Osteocyte (in vitro differentiated cells): ENCODE measurements at places on chromosomes 12 and 14. TPM values are rescaled to one million over a fixed set of nuclear protein-coding genes. Genes with fewer than 3 reads are reported as not detected.

DNA sequence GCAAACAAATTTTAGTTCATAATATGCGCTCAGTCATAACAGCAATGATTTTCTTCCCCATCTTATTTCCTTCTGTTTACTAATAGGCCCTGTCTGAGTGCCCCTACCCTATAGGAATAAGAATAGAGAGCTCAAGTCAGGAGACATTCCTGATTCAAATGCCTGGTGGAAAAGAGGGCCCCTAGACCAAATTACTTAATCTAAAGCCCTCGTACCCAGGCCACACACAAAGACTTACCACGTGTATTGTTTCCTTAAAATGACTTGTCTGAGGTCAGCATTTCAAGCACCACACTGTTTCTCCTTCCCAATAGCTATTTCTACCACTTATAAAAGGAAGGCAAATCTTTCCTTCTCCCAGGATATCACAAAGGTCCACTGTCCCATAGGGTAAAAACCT lies 314.9 kb upstream of the TMTC1 start:
- no peaks in the 10 kb centered on the region for H3K4me1 ChIP-seq
- H3K36me3 ChIP-seq: peaks cover 1% of the 10 kb centered on the region

DNA sequence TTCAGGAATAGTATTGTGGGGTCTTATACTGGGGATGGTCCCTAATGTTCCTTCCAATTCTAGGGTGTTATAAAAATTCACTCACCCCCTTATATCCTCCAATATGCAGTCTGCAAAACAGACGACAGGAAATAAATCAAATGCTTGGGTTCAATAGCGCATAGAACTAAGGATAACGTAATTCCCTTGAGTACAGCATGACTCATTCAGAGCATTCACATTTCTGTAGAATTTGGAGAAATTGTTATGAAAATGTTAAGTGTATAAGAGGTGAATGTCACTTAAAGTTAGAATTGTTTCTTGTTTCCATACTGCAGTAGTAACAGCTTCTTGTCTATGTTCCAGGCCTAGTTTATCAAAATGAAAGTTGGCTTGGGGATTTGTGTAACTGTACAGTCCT lies 271.4 kb downstream of the RPS29 start:
- H3K36me3 ChIP-seq: no peaks in the 10 kb centered on the region
- no peak overlapping the region for H3K4me3 ChIP-seq
- peaks cover 3% of the 10 kb centered on the region for H3K27me3 ChIP-seq
- no peak for DNase-seq
- H3K4me1 ChIP-seq: no peaks in the 10 kb centered on the region

- no peak for DNase-seq
- H3K4me3 ChIP-seq: no peak overlapping the region
- H3K4me1 ChIP-seq: peaks cover 4% of the 10 kb centered on the region
- no peak overlapping the region for H3K27ac ChIP-seq
- peaks cover 6% of the 10 kb centered on the region for H3K36me3 ChIP-seq
- H3K27me3 ChIP-seq: no peaks in the 10 kb centered on the region
Observed at GRCh38 chr14:105281371-105282097, 19.3 kb downstream of the BRF1 start.

DNA sequence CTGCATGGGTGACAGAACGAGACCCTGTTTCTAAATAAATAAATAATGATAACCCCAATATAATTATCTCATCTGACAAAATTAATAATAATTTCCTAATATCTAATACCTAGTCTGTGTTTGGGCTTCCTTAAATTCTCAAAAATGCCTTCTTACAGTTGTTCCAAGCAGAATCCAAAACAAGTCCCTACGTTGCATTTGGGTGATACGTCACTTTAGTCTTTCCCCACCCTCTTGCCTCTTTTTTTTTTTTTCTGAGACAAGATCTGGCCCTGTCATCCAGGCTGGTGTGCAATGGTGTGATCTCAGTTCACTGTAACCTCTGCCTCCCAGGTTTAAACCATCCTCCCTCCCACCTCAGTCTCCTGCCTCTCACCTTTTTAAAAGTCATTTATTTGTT lies 26.7 kb downstream of the VEZT start:
- H3K27me3 ChIP-seq: no peaks in the 10 kb centered on the region
- peaks cover 53% of the 10 kb centered on the region for H3K4me1 ChIP-seq
- DNase-seq: no peak
- H3K36me3 ChIP-seq: peaks cover 21% of the 10 kb centered on the region
- no peak overlapping the region for H3K27ac ChIP-seq
- no peak overlapping the region for H3K4me3 ChIP-seq

GRCh38 chr12:70919597-70920035 lies 922 bp downstream of the PTPRR start:
- peaks cover 3% of the 10 kb centered on the region for H3K4me1 ChIP-seq
- no peak overlapping the region for H3K4me3 ChIP-seq
- H3K27ac ChIP-seq: no peak overlapping the region
- no peaks in the 10 kb centered on the region for H3K36me3 ChIP-seq
- H3K27me3 ChIP-seq: peaks cover 37% of the 10 kb centered on the region
- DNase-seq: no peak

GRCh38 chr12:1436015-1436414 lies 158.4 kb downstream of the FBXL14 start:
- peaks cover 15% of the 10 kb centered on the region for H3K4me1 ChIP-seq
- H3K4me3 ChIP-seq: no peak overlapping the region
- H3K27me3 ChIP-seq: no peaks in the 10 kb centered on the region
- peaks cover 3% of the 10 kb centered on the region for H3K36me3 ChIP-seq
- DNase-seq: no peak

DNA sequence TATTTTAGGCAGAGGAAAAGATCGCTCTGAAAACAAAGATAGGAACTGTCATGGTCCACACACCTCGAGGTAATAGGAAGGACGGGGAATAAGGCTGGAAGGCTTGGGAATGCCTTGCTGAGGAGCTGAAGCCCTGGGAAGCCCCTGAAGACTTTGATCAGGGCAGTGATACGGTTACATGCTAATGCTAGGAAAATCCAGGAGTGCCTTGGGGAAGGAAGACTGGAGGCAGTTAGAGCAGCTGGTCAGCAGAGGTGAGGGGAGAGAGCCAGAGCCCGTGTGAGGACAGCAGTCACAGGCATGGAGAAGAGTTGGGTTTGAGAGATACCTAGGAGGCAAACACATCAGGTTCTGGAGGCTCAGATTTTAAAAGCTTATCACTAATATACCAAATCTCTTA lies 8.6 kb upstream of the YY1 start:
- no peak overlapping the region for H3K4me3 ChIP-seq
- peaks cover 5% of the 10 kb centered on the region for H3K36me3 ChIP-seq
- DNase-seq: no peak
- H3K4me1 ChIP-seq: peaks cover 3% of the 10 kb centered on the region
- peak overlapping the region; percentile 3 for H3K27ac ChIP-seq

- H3K4me1 ChIP-seq: peaks cover 51% of the 10 kb centered on the region
- H3K36me3 ChIP-seq: peaks cover 23% of the 10 kb centered on the region
- H3K27me3 ChIP-seq: no peaks in the 10 kb centered on the region
- peak overlapping the region; percentile 98 for H3K27ac ChIP-seq
- peak; percentile 73 for DNase-seq
- peak overlapping the region; percentile 98 for H3K4me3 ChIP-seq
Observed at GRCh38 chr14:49621114-49621881, 699 bp downstream of the MGAT2 start.

DNA sequence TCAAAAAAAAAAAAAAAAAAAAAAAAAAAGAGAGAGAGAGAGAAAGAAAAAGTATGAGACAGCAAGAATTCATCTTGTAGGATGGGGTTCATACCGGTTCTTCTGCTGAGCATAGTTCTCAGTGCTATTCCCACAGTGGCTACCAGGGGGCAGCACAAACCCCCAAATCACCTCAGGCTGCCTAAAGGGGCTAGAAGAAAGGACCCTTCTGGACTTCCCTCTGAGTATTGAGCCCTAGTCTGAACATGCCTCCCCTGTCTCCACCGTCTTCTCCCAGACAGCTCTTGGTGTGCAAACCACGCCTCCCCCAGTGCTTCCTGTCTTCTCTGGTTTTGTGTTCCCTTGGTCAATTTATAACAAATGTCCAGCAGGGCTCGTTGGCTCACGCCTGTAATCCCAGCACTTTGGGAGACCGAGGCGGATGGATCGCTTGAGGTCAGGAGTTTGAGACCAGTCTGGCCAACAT lies 31.3 kb upstream of the SMUG1 start:
- no peaks in the 10 kb centered on the region for H3K27me3 ChIP-seq
- DNase-seq: no peak
- H3K27ac ChIP-seq: no peak overlapping the region
- H3K4me1 ChIP-seq: peaks cover 18% of the 10 kb centered on the region
- H3K36me3 ChIP-seq: no peaks in the 10 kb centered on the region

- H3K4me1 ChIP-seq: no peaks in the 10 kb centered on the region
- no peak overlapping the region for H3K4me3 ChIP-seq
- no peak overlapping the region for H3K27ac ChIP-seq
- H3K27me3 ChIP-seq: no peaks in the 10 kb centered on the region
Observed at GRCh38 chr14:90903101-90903500, 86.9 kb upstream of the TTC7B start.

DNA sequence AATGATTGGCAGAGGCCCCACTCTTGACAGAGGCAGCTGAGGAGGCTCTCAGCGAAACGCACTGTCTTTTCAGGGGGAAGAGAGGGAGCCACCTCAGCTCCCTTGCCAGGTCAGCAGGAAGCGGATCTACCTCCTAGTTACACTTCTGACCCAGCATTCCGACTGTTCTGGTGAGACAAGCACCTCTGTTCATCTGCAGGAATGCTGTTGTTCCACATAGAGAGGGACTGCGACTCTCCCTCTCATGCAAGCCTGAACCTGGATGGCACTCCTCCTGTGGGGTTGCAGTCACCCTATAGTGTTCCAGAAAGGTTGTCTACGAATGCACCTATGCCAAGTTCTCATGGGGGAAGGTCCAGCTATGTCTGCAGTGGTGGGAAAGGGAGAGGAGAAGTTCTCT lies 37.1 kb upstream of the AEBP2 start:
- H3K27ac ChIP-seq: no peak overlapping the region
- H3K4me3 ChIP-seq: no peak overlapping the region
- peaks cover 7% of the 10 kb centered on the region for H3K4me1 ChIP-seq
- no peak for DNase-seq
- no peaks in the 10 kb centered on the region for H3K36me3 ChIP-seq

DNA sequence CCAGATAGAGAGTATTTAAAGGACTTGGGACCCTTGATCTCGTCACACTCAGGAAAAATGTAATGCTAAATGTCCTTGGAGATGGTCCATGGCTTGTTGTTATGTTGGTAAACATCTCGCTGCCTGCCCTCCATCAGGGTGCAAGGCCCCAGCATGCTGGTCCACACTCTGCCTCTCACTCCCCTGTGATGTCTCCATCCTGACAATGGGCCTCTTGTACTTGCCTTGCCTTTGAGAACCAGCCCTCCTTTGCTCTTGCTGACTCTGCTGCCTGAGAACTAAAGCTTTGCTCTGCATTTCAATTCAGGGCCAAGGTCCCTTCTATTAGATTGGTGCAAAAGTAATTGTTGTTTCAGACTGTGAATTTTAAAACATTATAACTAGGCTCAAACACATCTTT lies 131.0 kb upstream of the LMNTD1 start:
- no peak overlapping the region for H3K4me3 ChIP-seq
- no peaks in the 10 kb centered on the region for H3K4me1 ChIP-seq
- no peak overlapping the region for H3K27ac ChIP-seq
- DNase-seq: no peak
- no peaks in the 10 kb centered on the region for H3K27me3 ChIP-seq
- no peaks in the 10 kb centered on the region for H3K36me3 ChIP-seq

GRCh38 chr14:88553886-88554456 lies 836 bp downstream of the PTPN21 start:
- no peaks in the 10 kb centered on the region for H3K27me3 ChIP-seq
- H3K4me1 ChIP-seq: peaks cover 34% of the 10 kb centered on the region
- peaks cover 4% of the 10 kb centered on the region for H3K36me3 ChIP-seq

DNA sequence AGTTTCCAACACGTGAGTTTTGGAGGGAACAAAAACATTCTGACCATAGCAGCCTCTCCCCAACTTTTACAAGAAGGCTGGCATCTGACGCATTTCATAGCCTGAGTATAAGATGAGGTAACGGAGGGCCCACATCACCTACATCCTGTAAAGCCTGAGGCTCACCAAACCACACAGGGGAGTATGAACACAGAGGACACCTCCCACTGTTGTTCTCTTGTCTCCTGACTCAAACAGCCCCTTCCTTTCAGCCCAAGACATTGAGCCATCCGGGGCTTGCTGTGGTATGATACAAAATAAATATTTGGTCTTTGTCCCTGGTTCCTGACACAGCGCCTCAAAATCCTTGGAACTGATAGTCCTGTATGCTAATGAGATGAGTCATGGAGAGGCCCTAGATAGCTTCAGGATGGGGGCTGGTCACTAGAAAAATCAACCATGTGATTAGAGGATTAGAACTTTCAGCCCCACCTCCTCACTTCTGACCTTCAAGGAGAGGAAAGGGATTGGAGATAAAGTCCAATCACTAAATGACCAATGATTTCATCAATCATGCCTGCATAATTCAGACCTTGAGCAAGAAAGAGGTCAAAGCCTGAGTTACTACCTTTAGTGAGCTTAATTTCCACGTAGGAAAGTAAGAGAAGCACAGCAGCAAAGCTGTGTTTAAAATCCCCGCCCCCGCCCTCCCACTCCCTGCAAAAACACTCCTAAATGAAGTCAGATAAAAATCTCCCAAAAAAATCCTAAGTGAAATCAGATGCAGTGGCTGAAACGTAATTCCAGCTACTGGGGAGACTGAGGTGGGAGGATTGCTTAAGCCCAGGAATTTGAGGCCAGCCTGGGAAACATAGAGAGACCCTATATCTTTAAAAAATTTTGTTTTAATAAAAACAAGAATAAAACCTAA lies 236.4 kb downstream of the PCNX1 start:
- no peaks in the 10 kb centered on the region for H3K36me3 ChIP-seq
- H3K4me1 ChIP-seq: peaks cover 5% of the 10 kb centered on the region
- DNase-seq: no peak
- H3K27ac ChIP-seq: no peak overlapping the region
- H3K27me3 ChIP-seq: no peaks in the 10 kb centered on the region
- no peak overlapping the region for H3K4me3 ChIP-seq

DNA sequence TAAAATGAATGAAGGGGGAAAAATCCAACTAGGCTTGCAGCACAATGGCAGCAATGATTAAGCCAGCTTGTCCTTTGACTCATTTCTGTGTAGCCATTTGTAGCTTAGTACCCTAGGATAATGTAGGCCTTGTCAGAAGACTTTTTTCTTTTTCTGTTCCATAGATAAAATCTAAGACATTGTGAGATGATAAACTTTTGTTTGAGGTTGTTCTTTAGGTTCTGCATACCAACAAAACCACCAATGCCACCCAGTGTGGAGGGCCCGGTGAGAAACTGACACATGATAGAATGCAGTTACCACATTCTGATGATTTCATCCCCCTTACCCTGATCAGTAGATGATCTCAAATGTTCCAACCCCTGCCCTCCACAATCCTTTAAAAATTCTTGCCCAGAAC lies 6.6 kb upstream of the KLRD1 start:
- H3K36me3 ChIP-seq: no peaks in the 10 kb centered on the region
- H3K4me1 ChIP-seq: peaks cover 6% of the 10 kb centered on the region
- peaks cover 4% of the 10 kb centered on the region for H3K27me3 ChIP-seq
- H3K4me3 ChIP-seq: no peak overlapping the region
- no peak overlapping the region for H3K27ac ChIP-seq

- H3K4me1 ChIP-seq: peaks cover 2% of the 10 kb centered on the region
- H3K27ac ChIP-seq: no peak overlapping the region
- no peaks in the 10 kb centered on the region for H3K36me3 ChIP-seq
- no peak overlapping the region for H3K4me3 ChIP-seq
- peaks cover 50% of the 10 kb centered on the region for H3K27me3 ChIP-seq
- no peak for DNase-seq
Observed at GRCh38 chr12:64806173-64806572, 18.3 kb upstream of the TBC1D30 start.

LGR5 gene
- total RNA-seq: 55.8 and 56.4 TPM in 2 replicates

KLHL33 gene
- 0.05 and 0.08 TPM in 2 replicates for total RNA-seq

KRT4 gene
- not detected in 2 replicates for total RNA-seq

OLR1 gene
- not detected in 2 replicates for total RNA-seq

POLE gene
- 72.5 and 74.4 TPM in 2 replicates for total RNA-seq

CARMIL3 gene
- 0.31 and 0.35 TPM in 2 replicates for total RNA-seq

PITPNM2 gene
- total RNA-seq: 10.1 and 11.0 TPM in 2 replicates

MUCL1 gene
- not detected in 2 replicates for total RNA-seq

PTPN21 gene
- total RNA-seq: 30.0 and 33.8 TPM in 2 replicates

PSEN1 gene
- total RNA-seq: 64.4 and 64.6 TPM in 2 replicates
